ENCODE measurements at places on chromosomes 13 and 19.

DNA sequence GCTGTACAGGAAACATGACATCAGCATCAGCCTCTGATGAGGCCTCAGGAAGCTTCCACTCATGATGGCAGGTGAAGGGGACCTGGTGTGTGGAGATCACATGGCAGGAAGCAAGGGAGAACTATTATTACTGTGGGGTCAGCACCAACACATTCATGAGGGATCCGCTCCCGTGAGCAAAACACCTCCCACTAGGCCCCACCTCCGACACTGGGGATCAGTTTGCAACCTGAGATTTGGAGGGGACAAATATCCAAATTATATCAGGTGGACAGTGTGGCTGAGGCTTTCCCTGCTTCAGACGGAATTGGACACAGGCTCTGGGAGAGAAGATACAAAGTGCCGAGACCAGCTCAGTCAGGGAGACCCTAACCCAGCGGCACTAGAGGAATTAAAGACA is 5.7 kb upstream of the ZNF792 start:
- no peak for DNase-seq

DNA sequence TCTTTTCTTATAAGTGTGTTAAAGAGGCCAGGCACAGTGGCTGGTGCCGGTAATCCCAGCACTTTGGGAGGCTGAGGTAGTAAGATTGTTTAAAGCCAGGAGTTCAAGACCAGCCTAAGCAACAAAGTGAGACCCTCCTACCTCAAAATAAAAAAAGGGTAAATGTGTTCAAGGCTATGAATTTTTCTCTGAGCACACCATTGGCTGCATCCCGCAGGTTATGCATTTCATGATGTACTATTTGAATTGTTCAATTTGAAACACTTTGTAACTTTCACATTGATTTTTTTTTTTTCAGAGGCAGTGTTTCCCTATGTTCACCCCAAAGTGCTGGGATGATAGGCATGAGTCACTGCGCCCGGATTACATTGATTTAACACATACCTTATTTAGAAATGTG is 138.1 kb downstream of the PTPRS start:
- DNase-seq, result no peak

DNA sequence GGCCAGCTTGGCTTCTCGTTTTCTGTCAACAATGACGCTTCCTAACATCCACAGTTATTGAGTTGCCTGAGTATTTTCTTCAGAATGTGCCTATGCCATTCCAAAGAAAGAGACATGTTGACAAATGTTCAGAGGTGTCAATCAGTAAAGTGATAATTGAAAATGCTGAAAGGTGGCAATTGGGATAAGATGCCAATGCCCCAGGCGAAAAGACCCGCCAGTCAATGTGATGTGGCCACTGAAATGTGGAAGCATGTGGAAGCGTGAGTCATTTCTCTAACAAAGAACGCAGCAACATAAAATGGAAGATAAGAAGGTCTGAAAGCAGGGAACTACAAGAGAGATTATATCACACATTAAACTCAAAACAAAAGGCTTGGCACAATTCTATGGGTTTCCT is 882.2 kb upstream of the SLC10A2 start:
- DNase-seq, result peak; percentile 4

- peak; percentile 84 for DNase-seq
Observed at GRCh38 chr19:17847538-17848366, at the start of gene JAK3. TSS of gene JAK3 (minus strand) at chr19:17847982. CDS start at chr19:17844417, 3,565 bp downstream.

Measured in hematopoietic multipotent progenitor cell treated with erythropoietin and hydrocortisone succinate and interleukin-3 and kit ligand, for 4 days (in vitro differentiated cells).